ENCODE measurements at places on chromosomes 3 and 15.

GRCh38 chr3:134201201-134202130 lies 49.2 kb downstream of the RYK start:
- DNase-seq = no peak

DNA sequence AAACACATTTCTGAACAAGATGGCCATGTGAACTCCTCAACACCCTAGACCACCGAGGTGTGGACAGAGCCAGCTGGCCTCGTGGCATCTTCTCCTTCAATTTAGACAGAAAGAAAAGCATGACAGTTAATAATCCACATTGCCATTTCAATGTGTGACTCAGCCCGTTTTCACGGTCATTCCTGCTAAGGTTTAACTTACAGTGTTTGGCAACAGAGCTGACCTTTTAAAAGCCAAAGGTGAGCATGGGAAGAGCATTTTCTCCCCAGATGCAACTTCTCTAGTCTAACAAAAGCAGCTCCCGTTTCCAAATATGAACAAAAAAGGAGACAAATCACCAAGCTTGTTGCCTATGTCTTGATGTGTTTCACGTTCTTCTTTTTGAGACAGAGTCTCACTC lies 417.6 kb upstream of the WNT5A start:
- DNase-seq = no peak

DNA sequence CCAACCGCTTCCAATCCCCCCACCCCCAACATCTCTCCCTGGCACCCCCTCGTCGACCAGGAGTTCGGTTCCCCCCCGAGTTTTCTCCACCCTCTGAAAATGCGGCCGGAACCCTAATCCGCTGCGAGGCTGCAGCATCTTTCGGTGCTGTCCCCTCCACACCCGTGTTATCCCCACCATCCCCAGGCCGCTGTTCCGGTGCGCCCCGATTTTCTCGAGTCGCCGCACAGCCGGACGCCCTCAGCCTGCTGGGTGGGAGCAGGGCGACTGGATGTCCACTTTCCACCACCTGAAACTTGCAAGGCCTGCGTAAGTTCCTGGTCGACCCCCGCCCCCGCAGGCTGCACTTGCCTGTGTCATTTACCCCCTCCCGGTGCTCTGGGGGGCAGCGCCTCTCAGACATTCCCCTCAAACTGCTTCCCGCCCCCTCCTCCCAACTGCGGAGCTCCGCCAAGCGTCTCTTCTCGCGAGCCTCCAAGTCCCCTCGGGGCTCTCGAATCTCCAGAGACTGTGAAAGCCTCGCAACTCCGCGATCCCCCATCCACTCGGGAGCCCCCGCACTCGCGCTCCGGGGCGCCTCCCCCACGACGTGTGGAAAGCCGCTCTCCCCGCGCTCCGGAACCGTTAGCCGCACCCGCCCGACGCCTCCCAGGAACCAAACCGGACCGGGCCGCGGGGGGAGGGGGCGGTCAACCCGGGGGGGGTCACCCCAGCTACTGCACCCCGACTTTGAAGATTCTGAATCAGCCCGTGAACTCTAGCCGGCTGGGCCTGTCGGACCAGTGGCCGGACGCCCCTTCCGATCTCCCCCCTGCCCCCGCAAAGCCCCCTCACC lies 566 bp downstream of the ETV5 start:
- no peak for DNase-seq

GRCh38 chr15:75801859-75802593 lies 41.2 kb upstream of the UBE2Q2 start:
- DNase-seq = peak; percentile 63

GRCh38 chr3:99753268-99753975 lies 64.2 kb upstream of the CMSS1 start:
- no peak for DNase-seq

All from stimulated activated CD8-positive, alpha-beta memory T cell treated with anti-CD3 and anti-CD28 coated beads, Interleukin-4, amount 100 ng/mL, for 24 hours (primary cell).